Non-pigmented ciliary epithelial cell (primary cell): ENCODE measurements at places on chromosomes 12 and 14.

DNA sequence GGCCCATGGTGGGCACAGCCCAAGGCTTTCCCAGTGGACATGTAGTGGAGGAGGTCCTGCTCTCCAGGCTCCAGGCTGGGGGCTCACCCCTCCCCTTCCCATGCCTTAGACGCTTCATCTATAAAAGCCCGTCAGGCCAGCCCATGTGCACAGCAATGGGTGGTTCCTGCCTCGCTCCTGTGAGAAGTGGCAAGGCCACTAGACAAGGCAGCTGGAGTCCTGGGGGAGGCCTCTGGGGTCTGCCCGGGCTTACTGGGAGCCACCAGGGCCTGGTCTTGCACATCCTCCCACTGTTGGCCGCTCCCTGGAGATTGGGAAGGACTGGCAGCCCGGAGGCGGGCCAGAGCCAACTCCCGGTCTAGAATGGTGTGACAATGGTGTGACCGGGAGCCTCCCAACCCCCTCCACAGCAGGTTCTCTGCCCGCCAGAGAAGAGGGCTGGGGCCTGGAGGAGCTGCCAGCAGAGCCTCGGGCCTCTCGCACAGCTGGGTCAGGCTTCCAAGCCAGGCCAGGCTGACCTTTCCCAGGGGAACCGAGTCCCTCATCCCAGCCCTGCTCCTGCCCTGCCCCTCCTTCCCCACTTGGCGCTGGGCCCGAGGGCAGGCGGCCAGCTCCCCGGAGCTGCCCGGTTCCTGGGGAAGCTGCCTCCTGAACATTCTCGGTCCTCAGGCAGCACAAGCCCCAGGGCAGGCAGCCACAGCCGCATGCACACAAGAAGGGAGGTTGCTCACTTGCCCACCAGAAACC is 97.9 kb downstream of the RFLNA start:
- DNase-seq: no peak

DNA sequence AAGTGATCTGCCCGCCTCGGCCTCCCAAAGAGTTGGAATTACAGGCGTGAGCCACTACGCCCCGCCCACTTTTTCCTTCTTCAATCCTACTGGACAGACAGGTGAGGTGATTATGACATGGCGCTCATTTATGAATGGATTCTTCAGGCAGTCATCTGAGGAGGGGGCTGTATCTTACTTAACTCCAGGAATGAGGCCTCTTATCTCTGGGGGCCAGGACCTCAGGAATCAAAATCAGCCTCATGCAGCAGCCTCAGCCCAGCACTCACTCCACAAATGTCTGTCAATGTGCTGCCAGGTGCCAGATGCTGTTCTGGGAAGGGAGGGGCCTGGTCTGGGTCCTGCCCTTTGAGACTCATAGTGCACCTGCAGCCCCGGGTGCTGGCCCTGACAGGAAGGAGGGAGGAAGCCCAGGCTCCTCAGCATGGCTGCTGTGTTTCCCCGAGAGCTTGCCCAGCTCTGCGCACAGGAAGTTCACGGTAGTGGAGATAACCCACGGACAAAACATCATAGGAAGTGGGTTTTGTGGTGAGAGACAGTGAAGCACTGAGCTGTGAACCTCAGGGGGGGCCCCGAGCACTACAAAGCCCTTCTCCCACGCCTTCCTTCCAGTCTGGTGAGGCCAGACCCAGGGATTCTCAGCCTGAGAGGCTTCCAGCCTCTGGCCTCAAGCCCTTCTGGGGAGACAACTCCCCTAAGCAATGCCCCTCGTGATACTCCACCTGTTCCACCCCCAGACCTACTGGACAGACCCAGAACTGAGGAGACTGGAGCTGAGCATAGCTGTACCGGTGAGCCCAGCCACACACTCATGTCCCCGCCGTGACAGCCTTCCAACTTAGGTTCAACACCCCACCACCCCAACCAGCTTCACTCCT is 22.3 kb downstream of the GALNT6 start:
- peak; percentile 69 for DNase-seq

GRCh38 chr12:5434647-5435560 is 3.0 kb downstream of the NTF3 start:
- no peak for DNase-seq

DNA sequence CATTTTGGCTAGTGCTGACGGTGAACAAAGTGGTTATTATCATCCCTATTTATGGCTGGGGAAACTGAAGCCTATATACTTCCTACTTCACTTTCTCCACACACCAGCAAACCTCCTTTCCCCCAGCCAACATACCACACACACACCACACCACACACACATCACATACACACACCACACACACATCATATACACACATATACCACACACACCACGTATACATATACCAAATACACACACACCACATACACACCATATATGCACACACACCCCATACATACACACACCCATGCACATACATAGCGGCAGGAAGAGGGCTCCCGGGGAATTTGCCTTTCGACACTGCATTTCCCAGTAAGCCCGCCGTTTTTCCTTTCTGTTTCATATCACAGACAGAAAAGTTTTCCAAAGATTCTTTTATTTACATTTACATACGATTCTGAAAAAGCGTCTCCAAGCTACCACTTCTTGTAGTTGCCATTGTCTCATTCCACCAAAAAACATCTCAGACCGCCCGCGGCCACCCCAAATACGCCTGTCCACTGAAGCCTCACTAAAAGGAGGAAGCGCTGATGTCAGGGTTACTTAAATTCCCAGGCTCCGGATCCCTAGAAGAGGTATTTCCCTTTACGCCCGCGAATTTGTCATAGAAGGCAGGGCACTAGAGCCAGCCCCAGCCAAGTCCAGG is 823 bp upstream of the RAB5B start:
- no peak for DNase-seq

DNA sequence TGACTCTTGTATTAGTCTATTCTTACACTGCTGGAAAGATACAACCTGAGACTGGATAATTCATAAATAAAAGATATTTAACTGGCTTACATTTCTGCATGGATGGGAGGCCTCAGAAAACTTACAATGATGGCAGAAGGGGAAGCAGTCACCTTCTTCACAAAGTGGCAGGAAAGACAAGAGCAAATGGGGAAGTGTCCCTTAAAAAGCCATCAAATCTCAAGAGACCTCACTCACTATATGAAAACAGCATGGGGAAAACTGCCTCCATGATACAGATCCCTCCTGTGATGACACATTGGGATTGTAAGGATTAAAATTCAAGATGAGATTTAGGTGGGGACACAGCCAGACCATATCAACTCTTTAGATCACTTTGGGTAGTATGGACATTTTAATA is 83.7 kb downstream of the TMTC3 start:
- no peak for DNase-seq

GRCh38 chr12:98224584-98225221 is 290.7 kb upstream of the TMPO start:
- no peak for DNase-seq

GRCh38 chr14:73369428-73369827 is 88.9 kb downstream of the NUMB start:
- no peak for DNase-seq

GRCh38 chr12:96247563-96247962 is 53.4 kb downstream of the ELK3 start:
- no peak for DNase-seq

DNA sequence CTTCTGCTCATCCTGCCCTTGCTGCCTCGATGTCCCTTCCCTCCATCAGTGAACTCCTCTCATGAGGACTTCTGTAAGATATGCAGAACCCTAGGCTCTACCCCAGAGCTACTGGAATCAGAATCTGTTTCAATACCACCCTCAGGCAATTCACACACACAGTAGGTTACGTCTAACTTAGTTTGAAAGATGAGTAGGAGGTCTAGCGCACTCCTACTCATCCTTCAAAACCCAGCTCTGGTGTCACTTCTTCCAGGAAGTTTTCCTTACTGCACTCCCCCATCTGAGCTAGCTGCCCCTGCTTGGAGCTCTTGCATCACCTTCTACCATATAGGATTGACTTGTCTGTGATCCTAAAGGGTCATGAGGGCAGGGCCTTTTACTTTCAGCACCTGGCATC is 56.4 kb upstream of the DICER1 start:
- DNase-seq: no peak

GRCh38 chr12:6701078-6701768 is 608 bp upstream of the PIANP start:
- no peak for DNase-seq

DNA sequence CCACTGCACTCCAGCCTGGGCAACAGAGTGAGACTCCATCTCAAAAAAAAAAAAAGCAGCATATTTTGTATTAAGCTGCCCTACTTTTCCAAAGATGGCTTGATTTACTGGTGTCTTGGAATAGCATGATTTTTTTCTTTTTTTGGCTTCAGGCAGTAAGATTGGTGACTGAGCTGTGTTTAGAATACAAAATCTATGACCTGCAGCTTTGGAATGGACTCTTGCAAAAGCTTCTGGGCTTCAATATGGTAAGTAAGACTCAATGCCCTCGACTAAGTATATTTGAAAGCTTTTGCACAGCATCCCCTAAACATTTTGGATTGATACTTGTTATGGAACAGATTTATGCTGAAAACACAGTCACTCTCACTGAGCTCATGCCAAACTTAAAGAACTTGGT is 87.8 kb downstream of the KNTC1 start:
- DNase-seq: peak; percentile 8

- DNase-seq: no peak
These were observed 18.6 kb downstream of the KMT2D start for GRCh38 chr12:49041881-49042484.

DNA sequence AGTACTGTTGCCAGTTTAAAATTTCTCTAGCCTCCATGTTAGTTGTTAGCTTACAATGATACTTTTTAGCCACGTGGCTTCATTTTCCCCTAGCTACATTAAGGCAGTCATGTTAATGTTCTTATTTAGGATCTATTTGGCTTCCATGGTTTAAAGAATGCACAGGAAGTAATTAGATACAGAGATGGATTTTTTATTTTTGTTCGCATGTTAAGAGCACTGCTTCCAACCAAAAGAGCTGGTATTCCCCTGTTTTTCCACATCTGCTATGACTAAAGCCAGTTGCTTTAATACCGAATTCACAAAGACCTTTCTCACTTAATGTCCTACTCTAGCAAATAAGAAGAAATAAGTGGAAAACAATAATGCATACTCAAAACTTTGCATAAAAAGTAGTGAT is 45.1 kb downstream of the PRORP start:
- no peak for DNase-seq

- DNase-seq: no peak
These were observed 148.6 kb downstream of the BMP4 start for GRCh38 chr14:53808042-53808441.

DNA sequence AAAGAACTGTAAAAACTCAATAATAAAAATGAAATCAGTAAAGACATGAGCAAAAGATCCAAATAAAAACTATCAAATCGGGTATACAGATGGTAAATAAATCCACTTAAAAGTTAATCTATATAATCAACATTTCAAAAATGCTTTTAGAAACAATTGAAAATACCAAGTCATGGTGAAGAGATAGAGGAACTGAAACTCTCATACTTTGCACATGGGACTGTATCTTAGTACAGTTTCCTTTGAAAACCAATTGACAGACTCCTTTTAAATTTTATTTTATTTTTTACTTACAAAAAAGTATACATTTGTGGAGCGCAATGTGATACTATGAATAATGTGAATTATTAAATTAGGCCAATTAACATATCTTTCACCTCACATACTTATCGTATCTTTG is 98.6 kb upstream of the FAR2 start:
- DNase-seq: no peak

- no peak for DNase-seq
These were observed 13.2 kb upstream of the ITPK1 start for GRCh38 chr14:93128725-93129459.

GRCh38 chr12:41202051-41202450 is 13.9 kb downstream of the PDZRN4 start:
- no peak for DNase-seq

- DNase-seq: no peak
These were observed 58.7 kb downstream of the POLR3B start for GRCh38 chr12:106416273-106416672.

GRCh38 chr12:102169922-102170621 is 27.6 kb downstream of the PMCH start:
- peak; percentile 1 for DNase-seq

DNA sequence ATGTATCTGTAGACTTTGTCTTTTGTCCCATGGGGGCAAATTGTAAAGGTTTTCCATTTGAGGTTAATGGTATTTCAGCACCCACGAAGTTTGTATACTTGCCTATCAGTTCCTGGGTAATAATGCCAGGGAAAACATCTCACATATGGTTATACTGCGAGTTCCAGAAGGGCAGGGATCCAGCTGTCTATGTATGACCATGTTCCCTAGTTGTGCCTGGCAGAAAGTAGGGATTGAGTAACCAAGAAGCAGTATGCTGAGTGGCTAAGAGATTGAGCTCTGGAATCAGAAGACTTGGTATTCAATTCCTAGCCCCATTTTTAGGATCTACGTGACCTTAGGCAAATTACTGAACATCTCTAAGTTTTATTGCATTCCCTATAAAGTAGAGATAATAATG is 173.2 kb upstream of the PWP1 start:
- no peak for DNase-seq
